Calu3 (cell line): ENCODE measurements at places on chromosomes 13 and 19. TPM values are rescaled to one million over a fixed set of nuclear protein-coding genes. Genes with fewer than 3 reads are reported as not detected.

Gene HRC
- total RNA-seq = not detected in 2 replicates

Gene FXYD7
- total RNA-seq = 0.90 and 1.3 TPM in 2 replicates

Gene ZNF135
- total RNA-seq = not detected in 2 replicates

Gene CEACAM19
- 66.2 and 67.8 TPM in 2 replicates for total RNA-seq

Gene SYDE1
- 2.1 and 2.6 TPM in 2 replicates for total RNA-seq

Gene LAIR2
- total RNA-seq = not detected in 2 replicates

Gene CCL25
- total RNA-seq = not detected in 2 replicates
